ENCODE measurements at places on chromosomes 12 and 14. TPM values are rescaled to one million over a fixed set of nuclear protein-coding genes. Genes with fewer than 3 reads are reported as not detected.
A peak's percentile ranks its signal among the peaks of the same experiment; 100 is the strongest.

The DCN gene
- not detected for total RNA-seq

The CCDC196 gene
- total RNA-seq, result not detected

The RNF212B gene
- not detected for total RNA-seq

The ZDHHC22 gene
- not detected for total RNA-seq

The KCNA1 gene
- total RNA-seq, result not detected

- H3K36me3 ChIP-seq, result no peaks in the 10 kb centered on the region
- peak overlapping the region; percentile 1 for H3K27ac ChIP-seq
- no peak overlapping the region for H3K4me3 ChIP-seq
- DNase-seq, result peak; percentile 26
- H3K4me1 ChIP-seq, result peaks cover 8% of the 10 kb centered on the region
Observed at GRCh38 chr14:105701456-105702274, 175.3 kb downstream of the TMEM121 start.

DNA sequence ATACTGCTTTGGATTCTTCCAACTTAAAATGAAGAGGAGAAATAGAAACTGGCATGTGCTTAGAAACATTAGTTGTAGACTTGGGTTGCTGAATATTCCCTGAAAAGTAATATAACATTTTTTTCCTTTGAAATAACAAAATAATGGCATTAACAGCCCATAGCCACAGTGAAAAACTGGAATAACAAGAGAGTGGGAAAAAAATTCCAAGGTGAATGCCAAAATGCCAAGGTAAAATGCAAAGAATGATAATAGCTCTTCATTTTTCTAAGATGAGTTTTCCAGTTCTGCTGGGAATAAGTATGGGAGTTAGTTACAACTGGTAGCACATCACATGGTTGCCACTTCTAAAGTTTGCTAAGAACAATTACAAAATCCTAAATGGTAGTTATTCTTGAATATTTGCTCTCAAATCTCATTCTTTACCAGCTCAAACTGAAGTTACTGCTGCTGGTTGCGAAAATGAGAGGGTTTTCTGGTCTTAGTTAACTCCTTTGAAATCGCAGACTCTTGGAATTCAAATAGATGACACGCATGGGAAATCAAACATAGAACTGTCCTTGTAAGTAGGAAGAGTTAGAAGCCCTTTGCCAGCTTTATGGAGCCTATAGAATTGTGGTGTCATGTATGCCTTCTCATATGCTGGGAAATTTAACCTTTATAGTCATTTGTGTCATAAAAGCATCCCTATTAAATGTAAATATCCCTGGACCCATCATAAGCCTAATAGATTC, 165.0 kb upstream of the DCN start:
- H3K27ac ChIP-seq, result no peak overlapping the region
- H3K4me3 ChIP-seq, result no peak overlapping the region
- no peaks in the 10 kb centered on the region for H3K4me1 ChIP-seq
- DNase-seq, result no peak
- H3K36me3 ChIP-seq, result no peaks in the 10 kb centered on the region
- peaks cover 18% of the 10 kb centered on the region for H3K27me3 ChIP-seq

GRCh38 chr12:41224066-41224465, 35.9 kb downstream of the PDZRN4 start:
- no peak overlapping the region for H3K4me3 ChIP-seq
- H3K27ac ChIP-seq, result no peak overlapping the region
- no peak for DNase-seq
- H3K36me3 ChIP-seq, result no peaks in the 10 kb centered on the region
